ENCODE measurements at places on chromosomes 5 and 9.

GRCh38 chr5:146039420-146039819 is 66.0 kb downstream of the PLAC8L1 start:
- no peak for DNase-seq

- DNase-seq: no peak
Measured at GRCh38 chr5:113680534-113680933, 167.0 kb downstream of the YTHDC2 start.

- no peak for DNase-seq
Measured at GRCh38 chr5:43753069-43753468, 150.1 kb downstream of the NNT start.

DNA sequence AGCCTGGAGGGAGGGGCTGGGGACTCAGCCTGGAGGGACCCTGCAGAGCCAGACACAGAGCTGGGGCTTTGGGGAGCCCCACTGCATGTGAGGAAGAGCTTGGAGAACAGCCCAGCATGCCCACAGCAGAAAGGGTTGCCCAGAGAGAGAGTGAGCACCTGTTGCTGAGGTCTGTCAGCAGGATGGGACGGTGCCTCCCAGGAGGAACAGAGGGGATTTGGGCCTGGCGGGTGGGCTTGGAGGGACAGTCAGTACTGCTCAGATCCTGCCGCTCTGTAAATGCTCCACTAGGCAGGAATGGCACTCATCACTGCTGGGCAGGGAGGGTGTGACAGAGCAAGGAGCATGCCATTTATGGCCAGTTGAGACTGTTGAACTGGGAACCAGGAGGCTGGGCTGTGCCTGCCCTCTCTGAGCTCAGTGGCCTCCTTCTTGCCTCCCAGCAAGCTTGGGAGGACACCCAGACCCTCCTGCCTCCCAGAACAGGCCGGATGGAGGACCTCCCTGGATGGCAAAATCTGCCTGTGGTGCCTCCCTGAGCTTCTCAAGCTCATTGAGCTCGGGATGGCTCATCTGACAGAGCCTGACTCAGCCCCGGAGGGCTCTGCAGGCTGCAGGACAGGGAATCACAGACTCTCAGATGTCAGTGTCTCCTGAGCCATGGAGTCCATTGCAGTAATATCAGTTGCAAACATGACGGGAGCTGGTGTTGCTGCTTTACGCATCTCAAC is 786 bp upstream of the HRCT1 start:
- DNase-seq: peak; percentile 54

DNA sequence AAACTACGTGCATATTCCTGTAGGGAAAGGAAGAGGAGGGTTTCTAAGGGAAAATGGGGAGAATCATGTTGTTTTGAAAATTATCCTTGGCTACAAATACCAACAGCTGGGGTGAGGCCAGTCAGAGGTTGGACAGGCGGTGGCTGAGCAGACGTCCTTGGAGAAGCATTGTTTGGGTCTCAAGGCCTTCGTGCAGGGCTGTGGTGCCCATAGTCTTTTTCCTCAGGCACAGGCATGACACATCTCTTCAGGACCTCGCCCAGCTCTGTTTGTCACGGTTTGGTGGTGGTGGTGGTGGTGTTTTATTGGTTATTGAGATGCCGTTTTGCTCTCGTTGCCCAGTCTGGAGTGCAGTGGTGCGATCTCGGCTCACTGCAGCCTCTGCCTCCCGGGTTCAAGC is 27.8 kb upstream of the EGFL7 start:
- DNase-seq: no peak

DNA sequence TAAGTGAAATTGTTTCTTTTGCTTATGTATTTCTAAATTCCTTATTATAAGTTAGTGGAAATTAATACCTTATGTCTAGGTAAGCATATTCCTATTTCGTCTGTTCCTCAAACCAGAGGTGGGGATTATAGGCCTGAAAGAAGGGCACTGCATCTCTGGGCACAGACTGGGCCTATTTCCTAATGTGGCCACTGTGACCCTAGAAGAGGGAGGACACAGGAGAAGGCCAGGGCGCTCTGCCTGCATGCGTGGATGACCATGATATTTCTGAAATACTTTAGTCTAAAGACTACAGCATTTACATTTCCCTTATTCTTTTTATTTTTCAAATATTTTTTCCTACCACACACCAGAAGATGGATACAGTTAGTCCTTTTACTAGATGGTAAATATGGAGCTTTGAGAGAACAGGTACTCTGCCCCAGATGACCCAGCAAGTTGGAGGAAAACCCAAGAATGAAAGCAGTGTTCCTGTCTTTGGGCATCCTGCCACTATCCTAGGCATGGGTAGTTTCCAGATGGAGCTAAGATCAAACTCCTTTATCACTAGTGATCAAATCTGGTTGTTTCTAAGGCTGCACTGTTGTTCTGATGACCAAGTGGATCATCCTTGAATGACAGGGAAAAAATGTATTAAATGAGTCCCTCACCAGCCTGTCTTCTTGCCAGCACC is 27.8 kb downstream of the RUSC2 start:
- no peak for DNase-seq

GRCh38 chr9:92717201-92718085 is 47.2 kb downstream of the BICD2 start:
- no peak for DNase-seq

DNA sequence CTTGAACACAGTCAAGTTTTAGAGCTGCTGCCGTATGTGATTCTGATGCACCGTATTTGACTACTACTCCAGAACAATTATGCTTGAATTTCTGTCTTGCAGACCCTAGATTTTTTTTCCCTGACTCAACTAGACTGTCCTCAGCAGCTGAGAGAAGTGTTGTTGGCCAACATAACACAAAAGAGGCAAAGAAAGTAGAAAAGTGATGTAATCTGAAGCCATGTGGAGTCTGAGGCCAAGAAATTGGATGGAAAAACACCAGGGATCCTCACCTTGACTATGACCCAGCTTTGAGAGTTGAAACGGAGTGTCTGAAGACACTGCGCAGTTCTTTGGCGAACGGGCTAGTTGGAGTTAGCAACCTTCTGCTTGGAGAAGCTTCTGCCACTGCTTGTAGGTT is 36.3 kb upstream of the FGF1 start:
- DNase-seq: peak; percentile 66

DNA sequence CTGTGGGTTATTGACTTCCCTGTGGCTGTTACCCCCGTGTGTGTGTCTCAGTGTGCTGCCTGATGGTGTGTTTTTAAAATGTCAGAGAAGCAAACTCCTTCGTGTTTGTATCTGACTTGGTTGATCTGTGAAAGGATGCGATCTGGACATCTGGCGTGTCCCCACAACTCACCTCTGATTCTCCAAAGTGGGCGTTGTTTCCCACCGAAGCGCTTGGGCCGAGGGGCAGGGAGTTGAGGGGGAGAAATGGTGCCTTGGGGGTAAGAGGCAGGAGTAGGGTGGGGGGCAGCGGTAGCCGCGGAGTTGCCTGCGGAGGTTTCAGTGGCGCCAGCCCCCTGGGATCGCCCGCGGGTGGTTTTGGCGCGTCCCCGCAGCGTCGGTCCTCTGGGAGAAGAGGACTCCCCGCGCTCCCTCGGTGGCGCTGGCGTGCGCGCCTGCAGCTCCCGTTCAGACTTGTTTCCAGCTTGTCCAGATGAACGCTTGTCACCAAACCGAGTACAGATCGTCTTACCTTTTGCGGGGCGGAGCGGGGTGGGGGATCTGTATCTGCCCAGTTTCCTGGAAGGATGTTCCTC is 1.1 kb downstream of the MAST4 start:
- DNase-seq: no peak

Data from fibroblast of upper back skin (primary cell).